ENCODE measurements at places on chromosomes 1 and 21.
A peak's percentile ranks its signal among the peaks of the same experiment; 100 is the strongest.

GRCh38 chr1:70899735-70900134 lies 147.9 kb downstream of the PTGER3 start:
- no peak for DNase-seq

- no peak for DNase-seq
These were observed 62.7 kb upstream of the EPS8L3 start for GRCh38 chr1:109826446-109826845.

DNA sequence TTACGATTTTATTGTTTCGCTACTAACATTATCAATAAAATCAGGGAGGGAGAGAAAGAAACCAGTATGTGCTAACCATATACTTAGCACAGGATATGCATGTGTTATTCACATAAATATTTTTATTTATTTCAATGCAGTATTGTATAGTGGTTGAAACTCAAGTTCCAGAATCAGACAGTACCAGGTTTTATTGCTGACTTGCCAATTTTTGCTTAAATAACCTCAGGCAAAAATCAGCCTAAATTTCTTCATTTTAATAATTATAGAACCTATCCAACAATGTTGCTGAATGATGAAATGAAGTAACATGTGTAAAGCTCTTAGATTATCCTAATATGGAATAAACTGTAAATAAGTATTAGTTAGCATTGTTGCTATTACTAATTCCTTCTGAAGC lies 61.4 kb upstream of the LRRC7 start:
- no peak for DNase-seq

- no peak for DNase-seq
These were observed 81.0 kb downstream of the PDE9A start for GRCh38 chr21:42734323-42734971.

DNA sequence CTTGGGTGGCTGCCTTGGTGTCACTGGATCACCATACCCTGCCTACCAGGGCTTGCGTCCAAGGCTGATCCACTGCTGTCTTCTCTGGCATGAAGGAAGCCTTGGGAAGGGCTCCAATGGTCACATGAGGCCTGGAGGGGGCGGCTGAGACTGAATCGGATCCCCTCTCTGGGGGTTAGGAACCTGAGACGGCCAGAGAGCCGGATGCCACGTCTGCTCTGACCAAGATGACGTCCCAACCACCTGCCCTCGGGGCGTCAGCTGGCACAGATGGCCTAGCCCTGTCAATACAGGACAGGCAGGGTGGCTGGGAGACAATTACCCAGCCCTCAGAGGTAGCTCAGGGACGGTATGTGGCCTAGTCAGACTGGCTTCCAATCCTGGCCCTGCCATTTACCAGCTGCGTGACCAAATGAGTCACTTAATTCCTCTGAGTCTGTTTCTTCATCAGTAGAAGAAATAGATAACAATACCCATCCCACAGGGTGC lies 5.4 kb downstream of the TRIM62 start:
- DNase-seq, result no peak

GRCh38 chr1:39936724-39937491 lies 18.0 kb upstream of the MFSD2A start:
- DNase-seq, result no peak

GRCh38 chr1:43611950-43612349 lies 38.0 kb upstream of the KDM4A start:
- DNase-seq, result no peak

GRCh38 chr1:245188403-245188802 lies 33.6 kb downstream of the KIF26B start:
- DNase-seq, result no peak

DNA sequence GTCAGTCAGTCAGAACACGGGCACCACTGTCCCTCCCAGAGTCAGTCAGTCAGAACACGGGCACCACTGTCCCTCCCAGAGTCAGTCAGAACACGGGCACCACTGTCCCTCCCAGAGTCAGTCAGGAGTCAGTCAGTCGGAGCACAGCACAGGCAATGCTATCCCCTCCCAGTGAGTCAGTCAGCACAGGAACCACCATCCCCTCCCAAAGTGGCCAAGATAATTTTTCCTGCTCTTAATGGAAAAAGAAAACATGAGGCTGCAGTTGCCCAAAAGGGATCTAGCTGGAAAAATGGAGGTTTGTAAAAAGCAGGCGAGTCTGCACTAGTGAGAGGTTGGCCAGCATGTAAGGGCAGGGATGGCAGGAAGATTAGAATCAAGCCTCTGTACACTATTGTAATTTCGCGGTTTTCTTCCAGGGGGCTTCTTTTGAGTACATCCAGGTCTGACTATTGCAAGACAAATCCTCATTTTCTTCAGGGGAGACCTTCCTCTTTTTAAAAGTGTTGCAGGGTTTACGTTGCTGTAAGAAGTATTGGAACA lies 213.8 kb downstream of the SIPA1L2 start:
- DNase-seq, result peak; percentile 59

DNA sequence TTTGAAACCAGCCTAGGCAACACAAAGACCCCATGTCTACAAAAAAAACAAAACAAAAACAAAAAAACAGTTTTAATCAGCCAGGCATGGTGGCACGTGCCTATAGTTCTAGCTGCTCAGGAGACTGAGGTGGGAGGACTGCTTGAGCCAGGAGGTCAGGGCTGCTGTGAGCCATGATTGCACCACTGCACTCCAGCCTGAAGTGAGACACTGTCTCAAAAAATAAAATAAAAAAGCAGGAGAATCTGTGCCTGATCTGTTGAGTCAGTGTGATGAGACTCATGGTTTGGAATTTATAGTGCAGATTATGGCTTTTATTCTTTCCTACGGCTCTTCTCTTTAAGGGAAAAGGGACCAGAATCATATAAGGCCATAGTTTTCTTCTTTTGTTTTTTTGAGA lies 16.5 kb downstream of the TRIT1 start:
- DNase-seq, result peak; percentile 32

DNA sequence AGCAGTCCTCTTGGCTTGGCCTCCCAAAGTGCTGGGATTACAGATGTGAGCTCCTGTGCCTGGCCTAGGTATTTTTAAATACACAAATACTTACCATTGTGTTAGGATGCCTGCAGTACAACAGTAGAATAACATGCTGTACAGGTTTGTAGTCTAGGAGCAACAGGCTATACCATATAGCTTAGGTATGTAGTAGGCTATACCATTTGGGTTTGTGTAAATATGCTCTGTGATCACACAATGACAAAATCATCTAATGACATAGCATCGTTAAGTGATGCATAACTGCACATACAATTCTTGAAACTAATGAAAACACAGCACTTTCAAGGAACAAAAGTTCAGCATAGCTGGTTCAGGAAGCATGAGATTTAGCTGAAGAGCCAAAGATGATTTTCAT lies 12.7 kb downstream of the POU2F1 start:
- DNase-seq, result no peak

- no peak for DNase-seq
These were observed 5.6 kb upstream of the TDRD10 start for GRCh38 chr1:154496383-154496782.

- peak; percentile 68 for DNase-seq
These were observed 59.2 kb downstream of the USP25 start for GRCh38 chr21:15788847-15789523.

DNA sequence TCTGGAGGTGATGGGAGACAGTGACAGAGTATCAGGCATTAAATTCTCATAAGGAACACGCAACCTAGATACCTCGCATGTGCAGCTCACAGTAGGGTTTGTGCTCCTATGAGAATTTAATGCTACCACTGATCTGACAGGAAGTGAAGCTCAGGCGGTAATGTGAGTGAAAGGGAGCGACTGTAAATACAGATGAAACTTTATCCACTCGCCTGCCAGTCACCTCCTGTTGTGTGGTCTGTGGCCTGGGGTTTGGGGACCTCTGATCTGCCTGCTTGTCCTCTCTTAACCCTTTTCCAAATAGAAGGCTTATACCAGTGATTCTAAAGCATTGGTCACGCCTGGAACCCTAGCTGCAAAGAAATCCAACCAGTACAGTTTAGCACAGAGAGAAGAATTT lies 15.3 kb downstream of the GABPA start:
- DNase-seq, result no peak

- no peak for DNase-seq
These were observed 56.7 kb upstream of the ETV3 start for GRCh38 chr1:157194731-157195520.

DNA sequence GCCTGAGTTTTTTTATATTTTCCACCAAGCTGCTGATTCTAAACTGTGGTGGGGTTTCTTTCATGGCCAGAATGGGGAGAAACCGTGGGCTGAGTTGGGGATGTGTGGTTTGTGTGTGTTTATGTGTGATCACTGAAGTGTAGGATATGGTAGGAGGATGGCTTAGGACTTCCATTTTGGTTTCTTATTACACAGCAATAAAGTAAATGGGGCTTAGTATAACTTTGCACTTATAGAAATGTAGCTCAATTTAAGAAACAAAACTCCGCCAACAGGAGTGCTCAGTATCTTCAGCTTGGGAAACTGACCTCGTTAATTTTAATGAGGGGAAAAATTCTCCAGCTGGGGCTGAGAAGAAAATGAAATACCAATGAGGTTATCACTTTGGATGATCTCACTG lies 77.8 kb downstream of the PBX1 start:
- DNase-seq, result no peak

DNA sequence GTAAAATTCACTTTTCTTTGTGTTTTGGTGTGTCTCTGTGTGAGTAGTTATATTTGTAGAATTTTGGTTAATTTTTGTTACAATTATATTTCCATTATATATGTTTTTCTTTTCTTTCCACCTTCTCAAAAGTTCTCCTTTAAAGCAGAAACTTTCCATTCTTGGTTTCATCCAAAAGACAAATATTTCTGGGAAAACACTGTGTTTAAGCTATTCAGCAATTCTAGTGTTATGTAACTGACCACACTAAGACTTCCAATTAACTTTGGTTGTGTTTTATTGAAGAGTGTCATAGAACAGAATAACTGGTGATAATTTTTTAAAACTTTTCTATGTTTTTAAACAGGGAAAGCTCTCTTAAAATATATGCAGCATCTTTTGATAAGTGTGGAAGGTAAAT lies 13.6 kb upstream of the RGL1 start:
- no peak for DNase-seq

DNA sequence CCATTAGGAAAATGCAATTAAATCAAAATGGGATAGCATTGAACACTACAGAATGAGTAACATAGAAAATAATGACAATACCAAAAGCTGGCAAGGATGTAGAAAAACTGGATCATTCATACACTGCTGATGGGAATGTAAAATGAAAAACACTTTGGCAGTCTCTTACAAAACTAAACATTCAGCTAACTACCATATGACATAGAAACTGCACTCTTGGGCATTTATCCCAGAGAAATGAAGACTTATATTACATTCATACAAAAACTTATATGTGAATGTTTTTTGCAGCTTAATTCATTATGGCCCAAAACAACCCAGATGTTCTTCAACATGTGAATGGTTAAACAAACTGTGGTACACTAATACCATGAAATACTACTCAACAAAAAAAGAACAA lies 66.4 kb downstream of the ANKRD13C start:
- DNase-seq, result no peak

- DNase-seq, result no peak
These were observed 51.0 kb downstream of the RPL5 start for GRCh38 chr1:92882819-92883218.

DNA sequence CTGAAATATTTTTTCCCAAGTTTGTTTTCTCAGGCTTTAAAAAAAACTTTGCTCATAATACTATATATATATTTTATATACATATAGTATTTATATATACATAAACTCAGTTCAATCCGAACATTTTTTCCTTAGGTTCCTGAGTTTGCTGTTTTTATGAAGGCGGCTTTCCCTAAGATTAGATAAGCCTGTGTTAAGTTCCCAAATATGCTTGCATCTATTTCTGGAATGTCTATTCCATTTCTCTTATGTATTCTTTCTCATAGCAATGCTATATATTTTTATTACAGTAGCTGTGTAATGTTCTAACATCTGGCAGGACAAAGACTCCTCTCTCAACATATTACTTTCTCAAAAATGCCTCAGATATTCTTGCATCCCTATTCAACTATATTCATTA lies 45.9 kb downstream of the ADSS2 start:
- no peak for DNase-seq

- no peak for DNase-seq
These were observed 17.8 kb downstream of the YBX1 start for GRCh38 chr1:42700006-42700405.

DNA sequence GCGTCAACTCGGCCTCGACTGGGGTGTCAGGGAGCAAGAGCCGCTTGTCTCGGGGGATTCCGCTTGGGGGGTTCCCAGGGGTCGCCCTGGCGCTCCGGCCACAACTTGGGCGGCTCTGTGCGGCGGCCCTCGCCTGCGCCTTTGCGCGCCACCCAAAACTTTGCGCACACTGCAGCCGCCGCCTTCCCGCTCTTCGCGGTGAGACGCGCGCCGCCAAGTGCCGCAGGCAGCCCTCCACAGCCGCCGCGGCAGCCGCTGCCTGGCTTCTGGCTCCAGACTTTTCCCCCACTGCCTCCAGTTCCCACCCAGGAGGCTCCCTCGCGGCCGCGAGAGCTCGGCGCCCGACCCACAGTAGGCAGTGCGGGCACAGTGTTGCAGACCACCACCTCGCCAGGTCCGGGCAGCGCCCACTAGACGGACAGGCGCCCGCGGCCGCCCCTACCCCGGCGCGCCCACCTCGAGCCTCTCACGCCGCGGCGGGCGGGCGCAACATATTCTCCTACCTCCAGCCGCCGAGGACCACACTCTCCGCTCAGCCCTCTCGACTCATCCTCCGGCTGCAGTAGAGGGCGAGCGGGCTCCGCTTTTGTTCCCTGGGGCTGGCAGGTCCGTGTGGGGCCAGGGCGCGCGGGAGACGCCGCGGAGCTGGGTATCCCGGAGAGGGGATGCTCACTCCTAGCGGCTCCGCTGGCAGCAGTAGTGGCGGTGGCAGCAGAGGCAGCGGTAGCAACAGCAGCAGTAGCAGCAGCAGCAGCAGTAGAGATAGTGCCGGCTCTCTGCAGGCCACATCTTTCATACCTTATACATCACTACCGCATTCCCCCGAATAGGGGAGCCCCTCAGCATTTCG lies 296.6 kb downstream of the OMA1 start:
- peak; percentile 52 for DNase-seq

DNA sequence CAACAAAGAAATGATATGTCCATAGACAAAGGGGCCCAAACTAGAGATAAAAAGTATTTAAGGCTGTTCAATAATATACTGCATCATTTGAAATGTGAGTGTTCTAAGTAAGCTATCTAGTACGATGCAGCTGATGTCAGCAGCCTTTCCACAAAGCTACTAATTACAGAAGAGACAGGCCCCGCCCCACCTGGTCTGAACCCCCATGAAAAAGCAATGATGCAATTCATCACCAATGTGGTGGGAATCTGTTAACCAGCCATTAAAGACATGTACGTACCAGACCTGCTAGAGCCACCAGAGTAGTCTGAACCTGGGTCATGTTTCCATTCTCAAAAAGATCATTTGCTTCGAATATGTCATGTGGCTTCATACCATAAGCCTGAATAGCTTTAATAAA lies 25.1 kb downstream of the CNN3 start:
- no peak for DNase-seq

- DNase-seq, result no peak
These were observed 36.2 kb downstream of the KCNN3 start for GRCh38 chr1:154833841-154834240.

DNA sequence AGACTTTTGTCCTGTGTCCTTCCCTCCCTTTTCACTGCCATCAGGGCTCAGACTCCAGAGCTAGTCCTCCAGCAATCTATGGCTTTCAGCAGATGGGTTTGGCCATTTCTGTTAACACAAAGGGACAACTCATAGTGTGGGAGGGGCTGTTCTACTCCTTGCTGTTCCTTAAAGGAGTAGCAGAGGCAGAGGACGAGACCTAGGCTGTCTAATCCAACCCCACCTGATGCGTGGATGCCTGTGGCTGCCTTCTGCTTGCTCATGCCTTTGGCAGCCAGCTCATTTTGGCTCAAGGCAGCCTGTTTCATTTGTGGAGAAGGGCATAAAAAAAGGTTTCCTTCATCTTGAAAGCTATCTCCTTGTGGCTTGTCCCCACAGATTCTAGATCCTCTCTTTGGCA lies 27.0 kb downstream of the MFSD2A start:
- DNase-seq, result peak; percentile 93
